ENCODE measurements at places on chromosomes 12 and 14. TPM values are rescaled to one million over a fixed set of nuclear protein-coding genes. Genes with fewer than 3 reads are reported as not detected.

The FOXN4 gene
- total RNA-seq: not detected

The OR4Q3 gene
- not detected for total RNA-seq

The DEGS2 gene
- not detected for total RNA-seq

The TCL1B gene
- not detected for total RNA-seq

Data from cardiac ventricle fibroblast (primary cell).